ENCODE measurements at places on chromosomes 13 and 19.

DNA sequence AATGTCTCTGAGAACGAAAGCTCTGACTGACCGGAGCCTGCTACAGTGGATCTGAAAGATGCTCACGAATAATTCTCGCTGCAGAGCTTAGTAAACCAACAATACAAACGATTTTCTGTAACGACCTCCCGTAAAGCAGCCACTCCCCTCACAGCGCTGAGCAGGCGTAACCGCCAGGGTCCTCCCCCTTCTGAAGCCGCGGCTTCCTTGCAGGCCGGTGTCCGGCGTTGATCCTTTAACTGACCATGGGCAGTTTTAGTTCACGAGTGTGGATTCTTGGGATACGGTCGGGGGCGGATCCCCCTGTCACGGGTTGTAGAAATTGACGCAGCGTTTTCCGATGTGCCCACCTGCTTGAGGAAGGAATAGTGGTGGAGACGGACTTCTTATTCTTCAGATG, 75.9 kb downstream of the ATP11A start:
- DNase-seq = no peak

GRCh38 chr13:38262211-38262610, 87.4 kb upstream of the UFM1 start:
- DNase-seq = no peak

GRCh38 chr19:47510516-47511127, 4.2 kb downstream of the NAPA start:
- DNase-seq = no peak

DNA sequence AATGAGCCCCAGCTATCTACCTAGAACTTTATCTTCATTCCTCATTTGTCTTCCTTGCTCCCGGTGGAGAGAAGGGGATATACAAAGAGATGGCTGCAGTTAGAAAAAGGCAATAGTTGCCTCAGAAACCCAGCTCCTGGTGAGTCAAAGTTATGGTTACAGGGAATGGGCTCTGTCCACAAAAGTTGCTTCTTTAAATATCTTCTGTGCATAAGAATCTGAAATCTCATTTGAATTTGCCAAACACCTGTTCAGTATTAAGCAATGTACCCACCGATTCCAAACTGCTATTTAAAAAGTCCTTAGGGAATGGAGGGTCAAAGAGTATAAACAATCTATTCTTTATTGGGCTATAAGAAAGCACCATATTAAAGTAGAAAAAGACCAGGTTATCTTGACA, 48.4 kb downstream of the DCLK1 start:
- no peak for DNase-seq

DNA sequence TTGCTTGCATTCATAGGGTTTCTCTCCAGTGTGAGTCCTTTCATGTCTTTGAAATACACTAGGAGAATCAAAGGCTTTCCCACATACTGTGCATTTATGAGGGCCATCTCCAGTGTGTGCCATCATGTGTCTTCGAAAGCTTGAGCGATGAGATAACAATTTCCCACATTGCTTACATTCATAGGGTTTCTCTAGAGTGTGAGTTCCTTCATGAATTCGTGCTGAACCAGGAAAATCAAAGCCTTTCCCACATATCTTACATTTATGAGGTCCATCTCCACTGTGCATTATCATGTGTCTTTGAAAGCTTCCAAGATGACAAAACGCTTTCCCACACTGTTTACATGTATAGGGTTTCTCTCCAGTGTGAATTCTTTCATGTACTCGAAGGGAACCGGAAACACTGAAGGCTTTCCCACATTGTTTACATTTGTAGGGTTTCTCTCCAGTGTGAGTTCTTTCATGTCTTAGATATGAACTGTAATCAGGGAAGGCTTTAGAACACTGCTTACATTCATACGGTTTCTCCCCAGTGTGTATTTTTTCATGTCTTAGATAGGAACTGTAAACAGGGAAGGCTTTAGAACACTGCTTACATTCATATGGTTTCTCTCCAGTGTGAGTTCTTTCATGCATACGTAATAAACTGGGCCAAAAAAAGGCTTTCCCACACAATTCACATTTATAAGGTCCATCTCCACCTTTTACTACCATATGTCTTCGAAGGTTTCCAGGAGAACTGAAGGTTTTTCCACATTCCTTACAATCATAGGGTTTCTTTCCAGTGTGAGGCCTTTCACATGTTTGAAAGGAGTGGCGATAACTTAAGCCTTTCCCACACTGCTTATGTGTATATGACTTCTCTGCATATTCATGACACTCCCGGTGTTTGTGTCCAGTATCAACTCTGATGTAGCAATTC, 21.4 kb downstream of the ZNF44 start:
- DNase-seq = no peak

GRCh38 chr13:113425941-113426590, 27.2 kb downstream of the ADPRHL1 start:
- no peak for DNase-seq

- DNase-seq = no peak
These were observed 156.9 kb downstream of the KCTD15 start for GRCh38 chr19:33953592-33953991.

DNA sequence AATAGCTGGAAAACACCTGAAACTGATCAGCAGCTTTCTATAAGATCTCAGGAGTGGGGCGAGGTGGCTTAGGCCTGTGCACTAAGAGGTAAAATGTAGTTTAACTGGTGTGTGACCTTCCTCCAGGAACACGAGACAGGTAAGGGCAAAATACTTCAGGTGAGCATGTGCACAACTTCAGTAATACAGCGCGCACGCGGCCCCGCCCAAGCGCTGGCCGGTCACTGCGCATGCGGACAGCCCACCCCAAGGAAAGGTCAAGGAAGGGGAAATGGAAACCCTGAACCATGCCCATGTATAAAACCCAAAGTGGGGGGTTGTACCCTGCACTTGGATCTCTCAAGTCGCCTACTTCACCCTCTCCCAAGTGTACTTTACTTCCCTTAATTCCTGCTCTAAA, 49.4 kb upstream of the ARHGEF7 start:
- DNase-seq = no peak

DNA sequence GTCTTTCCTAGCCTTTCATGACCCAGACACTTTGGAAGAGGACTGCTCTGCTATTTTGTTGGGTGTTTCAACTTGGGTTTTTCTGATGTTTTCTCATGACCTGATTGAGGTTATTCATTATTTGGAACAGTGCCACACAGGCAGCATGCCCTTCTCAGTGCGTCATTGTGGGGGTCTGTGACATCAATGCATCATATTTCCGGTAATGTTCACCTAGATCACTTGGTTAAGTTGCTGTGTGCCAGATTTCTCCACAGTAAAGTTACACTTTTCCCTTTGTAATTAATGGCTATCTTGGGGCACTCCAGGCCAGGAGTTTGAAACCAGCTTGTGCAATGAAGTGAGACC, 124.4 kb downstream of the SIPA1L3 start:
- DNase-seq = no peak

GRCh38 chr19:58372311-58373133, 8.3 kb downstream of the ZNF837 start:
- no peak for DNase-seq

DNA sequence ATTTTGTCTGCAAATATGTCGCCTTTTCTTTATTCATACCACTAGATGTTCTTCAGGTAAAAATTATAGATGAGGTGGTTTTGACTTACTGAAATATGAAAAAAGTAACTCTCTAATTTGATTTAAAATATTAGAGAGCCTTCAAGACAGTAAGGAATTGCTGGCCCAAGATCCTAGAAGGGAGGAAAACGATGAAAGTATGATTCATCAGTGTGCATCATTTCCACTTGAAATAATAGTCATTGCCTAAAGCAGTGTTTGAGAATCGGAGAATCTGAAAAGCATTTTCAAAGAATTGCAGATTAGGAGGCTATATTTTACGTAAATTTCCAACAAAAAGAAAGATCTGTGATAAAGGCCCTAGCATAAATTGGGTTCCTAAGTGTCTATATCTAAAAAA, 1707.9 kb upstream of the PRR20A start:
- no peak for DNase-seq

- DNase-seq = no peak
These were observed 44.6 kb downstream of the ZNF787 start for GRCh38 chr19:56076498-56076897.

All from activated naive CD8-positive, alpha-beta T cell treated with anti-CD3 and anti-CD28 coated beads, Interleukin-2, amount 50 U/mL, for 16 hours (primary cell).